ENCODE measurements at places on chromosomes 1 and 21. TPM values are rescaled to one million over a fixed set of nuclear protein-coding genes. Genes with fewer than 3 reads are reported as not detected.

FHAD1 gene
- total RNA-seq = not detected

SRGAP2B gene
- 66.3 TPM for total RNA-seq

MRPL37 gene
- total RNA-seq = 116 TPM

SIM2 gene
- under 0.01 TPM for total RNA-seq

LIPI gene
- not detected for total RNA-seq

SERINC2 gene
- 23.2 TPM for total RNA-seq

BACH1 gene
- 26.0 TPM for total RNA-seq

FCRLB gene
- total RNA-seq = 0.65 TPM

AMY1B gene
- not detected for total RNA-seq

ILDR2 gene
- total RNA-seq = not detected

CHI3L1 gene
- total RNA-seq = not detected

LRRC41 gene
- 114 TPM for total RNA-seq

MANEAL gene
- 2.0 TPM for total RNA-seq

CYP4Z1 gene
- total RNA-seq = not detected

KIF21B gene
- total RNA-seq = 4.6 TPM

RGS18 gene
- total RNA-seq = not detected

EXO5 gene
- total RNA-seq = 9.5 TPM

EDN2 gene
- not detected for total RNA-seq

SELE gene
- 55.6 TPM for total RNA-seq

TDRD5 gene
- not detected for total RNA-seq
